ENCODE measurements at places on chromosomes 3 and 15.

DNA sequence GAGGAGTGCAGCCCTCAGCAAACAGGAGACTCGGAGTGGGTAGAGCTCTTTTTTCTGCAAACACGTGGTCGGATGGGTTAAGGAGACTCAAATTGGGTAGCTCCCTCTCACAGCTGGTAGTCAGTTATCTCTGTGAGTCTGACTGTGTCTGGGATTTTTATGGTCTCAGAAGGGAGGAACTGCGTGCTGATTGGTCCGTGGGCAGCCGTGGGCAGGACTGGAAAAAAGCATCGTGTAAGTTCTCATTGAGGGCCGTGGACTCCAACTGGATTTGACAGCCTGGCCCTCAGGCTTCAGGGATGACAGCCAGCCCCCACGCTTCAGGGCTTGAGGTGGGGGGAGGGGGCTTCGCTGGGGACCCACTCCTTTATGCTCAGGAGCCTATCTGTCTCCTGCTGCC lies 463.9 kb downstream of the EPHA3 start:
- no peak for DNase-seq

GRCh38 chr15:74156678-74157411 lies 16.7 kb upstream of the ISLR start:
- no peak for DNase-seq

GRCh38 chr3:49721896-49722781 lies 1.6 kb downstream of the GMPPB start:
- DNase-seq = no peak

- DNase-seq = no peak
Observed at GRCh38 chr15:36294359-36294758, 285.1 kb upstream of the CDIN1 start.

GRCh38 chr3:25582242-25582641 lies 82.5 kb downstream of the TOP2B start:
- no peak for DNase-seq

Measured in Caco-2 (cell line).